ENCODE measurements at places on chromosomes 4 and X. TPM values are rescaled to one million over a fixed set of nuclear protein-coding genes. Genes with fewer than 3 reads are reported as not detected.
A peak's percentile ranks its signal among the peaks of the same experiment; 100 is the strongest.

The MAGIX gene
- total RNA-seq: 12.8 TPM

The MAGEA12 gene
- total RNA-seq: not detected

DNA sequence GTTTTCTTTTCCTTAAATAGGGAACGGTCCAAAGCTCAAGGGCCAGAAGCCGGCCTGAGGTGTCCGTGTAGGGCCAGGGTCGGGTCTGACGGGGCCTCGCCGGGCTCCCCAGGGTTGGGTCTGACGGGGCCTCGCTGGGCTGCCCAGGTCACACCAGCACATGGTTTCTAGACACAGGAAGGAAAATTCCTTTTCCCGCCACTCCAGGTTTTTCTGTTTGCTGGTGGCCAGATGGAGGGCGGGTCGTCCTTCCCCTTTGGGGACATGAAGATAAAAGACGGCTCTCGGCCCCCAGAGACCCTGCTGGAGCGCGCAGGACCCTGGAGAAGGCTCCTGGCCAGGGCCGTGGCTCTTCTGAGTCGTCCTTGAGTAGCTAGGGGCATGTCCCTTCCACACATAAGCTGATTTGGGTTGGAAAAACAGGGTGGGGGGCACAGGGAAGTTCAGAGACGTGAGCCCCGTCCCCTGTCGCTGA lies 35.1 kb downstream of the PIGG start:
- DNase-seq: no peak

DNA sequence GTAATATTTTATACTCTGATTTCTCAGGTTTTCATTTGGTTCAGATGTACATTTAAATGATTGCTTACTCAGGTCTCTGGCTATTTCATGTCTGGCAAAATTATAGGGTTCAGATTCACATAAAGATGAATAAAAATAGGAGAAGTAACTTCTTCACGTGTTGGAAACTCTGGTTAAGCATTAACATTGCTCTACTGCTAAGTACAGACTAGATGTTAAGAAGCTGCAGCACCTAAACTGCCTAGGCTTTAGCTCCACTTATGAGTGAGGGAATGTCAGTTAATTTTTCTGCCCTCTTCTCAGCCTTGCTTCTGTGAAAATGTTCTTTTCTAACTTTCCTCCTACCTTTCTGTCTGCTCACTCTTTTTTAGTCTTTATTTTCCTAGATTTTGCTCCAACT lies 361.2 kb downstream of the ARAP2 start:
- DNase-seq: no peak

DNA sequence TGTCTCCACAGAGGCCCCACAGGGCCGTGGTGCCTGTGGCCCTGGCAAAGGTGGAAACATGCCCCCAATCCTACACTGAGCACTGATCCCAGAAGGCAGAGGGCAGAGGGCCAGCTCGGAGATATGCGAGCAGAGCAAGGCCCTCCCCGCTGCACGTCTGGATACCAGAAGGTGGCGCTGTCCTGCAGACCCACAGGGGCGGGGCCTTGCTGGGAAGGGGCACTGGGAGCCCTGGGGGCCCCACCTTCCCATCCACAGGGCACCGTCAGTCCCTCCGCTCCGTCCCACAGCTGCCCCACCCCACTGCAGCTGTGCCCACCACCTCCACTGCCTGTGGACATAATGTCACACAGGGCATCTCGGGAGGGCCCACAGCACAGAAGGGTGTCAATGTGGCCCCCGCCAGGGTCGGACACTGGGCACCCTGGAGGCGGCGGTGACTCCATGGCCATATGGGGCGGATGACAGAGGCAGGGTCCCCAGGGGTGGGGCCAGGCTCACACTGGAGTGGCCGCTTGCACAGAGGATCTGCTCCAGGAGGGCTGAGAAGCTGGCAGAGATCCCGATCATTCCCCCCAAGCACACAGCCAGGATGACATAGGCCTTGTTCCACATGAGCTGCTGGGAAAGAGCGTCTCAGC lies 4.8 kb downstream of the SLC49A3 start:
- peak; percentile 62 for DNase-seq

DNA sequence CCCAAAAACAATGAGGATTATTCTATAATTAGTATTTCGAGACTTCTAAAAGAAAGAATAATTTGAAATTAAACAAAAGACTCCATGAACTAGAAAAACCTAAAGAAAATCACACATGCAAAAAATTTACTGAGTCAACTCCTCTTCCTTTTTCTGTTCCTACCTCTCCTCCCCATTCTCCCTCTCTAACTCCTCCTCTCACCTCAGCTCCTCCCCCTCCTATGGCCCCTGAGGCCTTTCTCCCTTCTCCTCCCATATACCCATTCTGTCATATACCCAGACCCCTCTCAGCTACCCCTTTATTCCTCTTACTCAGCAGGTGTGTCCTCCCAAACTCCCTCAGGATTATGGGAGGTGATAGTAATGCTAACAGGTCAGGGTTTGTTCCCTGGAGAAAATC lies 57.4 kb downstream of the SERTM2 start:
- no peak for DNase-seq

DNA sequence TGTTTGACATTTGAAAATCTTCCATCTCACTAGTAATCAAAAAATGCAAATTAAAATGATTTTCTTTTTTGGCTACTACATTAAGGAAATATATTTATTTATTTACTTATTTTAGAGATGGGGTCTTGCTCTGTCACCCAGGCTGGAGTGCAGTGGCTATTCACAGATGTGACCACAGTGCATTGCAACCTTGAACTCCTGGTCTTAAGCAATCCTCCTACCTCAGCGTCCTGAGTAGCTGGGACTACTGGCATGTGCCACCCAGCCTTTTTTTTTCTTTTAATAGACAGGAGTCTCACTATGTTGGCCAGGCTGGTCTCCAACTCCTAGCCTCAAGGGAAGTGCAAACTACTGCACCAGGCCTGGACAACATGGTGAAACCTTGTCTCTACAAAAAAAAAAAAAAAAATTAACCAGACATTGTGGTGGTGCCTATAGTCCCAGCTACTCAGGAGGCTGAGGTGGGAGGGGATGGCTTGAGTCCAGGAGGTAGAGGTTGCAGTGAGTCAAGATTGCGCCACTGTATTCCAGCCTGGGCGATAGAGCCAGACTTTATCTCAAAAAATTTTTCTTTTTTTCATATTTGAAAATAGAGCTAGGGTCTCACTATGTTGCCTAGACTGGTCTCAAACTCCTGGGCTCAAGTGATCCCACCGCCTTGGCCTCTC lies 4.4 kb upstream of the SMIM14 start:
- DNase-seq: no peak
